ENCODE measurements at places on chromosomes 13 and 19.

GRCh38 chr19:36371886-36372285, 7.1 kb downstream of the ZFP14 start:
- no peak for DNase-seq

GRCh38 chr13:32042551-32042950, 11.0 kb downstream of the FRY start:
- DNase-seq = no peak

DNA sequence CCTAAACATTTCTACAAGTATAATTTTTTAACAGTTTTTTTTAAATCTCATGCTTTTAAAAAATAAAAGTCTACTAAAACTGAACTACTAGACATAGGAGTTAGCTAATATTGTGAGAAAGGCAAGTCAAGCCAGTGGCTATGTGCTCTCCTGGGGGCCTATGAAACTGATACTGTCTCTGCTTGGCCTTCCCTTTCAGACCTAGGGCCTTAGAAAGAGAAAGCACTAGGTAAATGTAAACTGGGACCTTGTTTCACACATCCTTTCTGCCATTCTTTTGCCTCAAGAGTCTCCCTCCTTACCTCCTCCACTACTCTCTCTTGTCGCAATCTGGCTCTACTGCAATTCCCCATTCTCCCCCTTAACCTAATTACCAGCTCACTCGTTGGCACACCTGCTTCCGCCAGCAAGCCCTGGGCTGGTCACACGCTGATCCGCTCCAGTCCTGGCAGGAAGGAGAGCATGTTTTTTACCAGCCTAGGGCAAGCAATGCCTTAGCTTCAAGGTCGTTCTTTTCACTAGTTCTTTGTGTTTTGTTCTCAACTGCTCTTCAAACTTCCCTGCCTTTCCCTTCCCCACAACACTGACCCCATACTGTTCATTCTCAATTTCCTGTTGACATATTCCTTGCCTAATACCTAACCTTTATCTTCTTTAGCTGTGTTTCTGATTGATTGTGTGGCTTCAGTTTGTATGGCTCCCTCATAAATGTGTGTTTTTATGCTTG, 23.1 kb downstream of the TBC1D4 start:
- DNase-seq = no peak

DNA sequence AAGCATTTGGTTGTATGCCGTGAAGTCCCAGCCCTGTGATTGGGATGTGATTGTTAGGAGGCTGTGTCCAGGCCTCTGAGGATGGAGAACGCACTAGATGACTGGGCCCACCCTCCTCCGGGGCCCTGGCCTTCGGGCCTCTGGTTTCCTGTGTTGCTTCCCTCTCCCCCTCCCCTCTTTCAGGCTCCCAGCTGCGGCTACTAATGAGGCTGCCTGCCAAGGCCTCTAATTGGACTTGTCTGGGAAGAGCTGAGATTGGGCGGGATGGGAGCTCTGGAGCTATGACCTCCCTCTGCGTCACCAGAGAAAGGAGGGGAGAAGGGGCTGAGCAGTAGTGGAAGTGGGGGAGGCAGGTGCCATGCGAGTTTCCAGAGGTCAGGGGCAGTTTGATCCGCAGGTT, 9.9 kb downstream of the PTH2 start:
- no peak for DNase-seq

GRCh38 chr19:1907563-1908363, 2.6 kb downstream of the ADAT3 start:
- no peak for DNase-seq

GRCh38 chr19:55247621-55248099, 11.2 kb downstream of the PPP6R1 start:
- DNase-seq = no peak

DNA sequence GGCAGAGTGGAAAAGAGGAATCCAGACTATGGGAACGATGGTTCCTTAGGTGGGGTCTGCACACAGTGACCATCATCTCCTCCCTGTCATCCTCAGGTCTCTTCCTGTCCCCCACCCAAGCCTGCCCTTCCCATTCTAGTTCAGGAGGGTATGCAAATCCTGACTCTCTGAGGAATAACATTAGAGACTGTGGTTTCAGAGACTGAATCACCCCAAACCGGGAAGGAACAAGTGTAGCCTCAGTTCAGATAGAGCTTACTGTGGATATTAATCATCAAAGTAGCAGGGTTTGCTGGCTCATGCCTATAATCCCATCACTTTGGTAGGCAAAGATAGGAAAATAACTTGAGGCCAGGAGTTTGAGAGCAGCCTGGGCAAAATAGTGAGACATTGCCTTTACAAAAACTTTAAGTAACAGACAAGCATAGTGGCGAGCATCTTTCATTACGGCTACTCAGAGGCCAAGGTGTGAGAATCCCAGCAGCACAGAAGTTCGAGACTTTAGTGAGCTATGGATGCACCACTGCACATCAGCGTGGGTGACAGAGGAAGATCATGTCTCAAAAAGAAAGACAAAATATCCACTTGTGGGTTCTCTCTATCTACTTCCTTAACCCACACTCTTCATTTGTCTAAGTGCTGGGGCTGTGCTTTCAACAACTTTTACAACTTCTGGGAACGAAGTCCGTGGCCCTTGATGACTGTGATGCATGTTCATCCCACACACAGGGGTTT, 19.3 kb upstream of the LGALS13 start:
- DNase-seq = no peak

- DNase-seq = no peak
Measured at GRCh38 chr13:50419331-50419865, 404.2 kb downstream of the KCNRG start.

DNA sequence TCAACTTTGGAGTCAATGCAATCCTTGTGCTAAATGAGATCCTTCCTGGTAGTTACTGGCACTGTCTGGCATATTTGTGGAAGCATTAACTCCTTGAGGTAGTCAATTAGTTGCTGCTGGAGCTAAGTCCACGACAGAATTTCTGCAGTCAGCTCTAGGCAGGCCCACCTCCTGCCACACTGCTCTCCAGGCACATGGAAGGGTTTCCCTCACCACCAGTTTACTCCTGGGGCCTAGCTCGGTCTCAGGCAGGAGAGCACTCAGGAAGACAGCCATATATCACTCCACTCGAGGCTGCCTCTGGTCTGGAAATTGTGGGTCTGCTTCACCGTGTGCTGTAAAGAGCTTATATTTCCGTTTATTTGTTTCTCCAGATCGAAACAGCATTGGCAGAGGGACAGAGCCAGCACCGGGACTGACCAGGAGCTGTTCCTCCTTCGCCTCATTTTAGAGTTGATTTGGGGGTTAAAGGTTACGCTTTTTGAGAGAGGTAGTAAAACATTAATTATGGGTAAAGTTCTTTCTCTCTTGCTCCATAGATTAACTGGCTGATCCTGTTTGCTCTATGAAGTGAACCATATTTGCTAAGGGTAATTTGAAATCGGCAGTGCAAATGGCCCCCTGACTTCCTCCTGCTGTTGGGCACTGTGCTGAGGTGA, 20.6 kb upstream of the GTF3A start:
- no peak for DNase-seq

DNA sequence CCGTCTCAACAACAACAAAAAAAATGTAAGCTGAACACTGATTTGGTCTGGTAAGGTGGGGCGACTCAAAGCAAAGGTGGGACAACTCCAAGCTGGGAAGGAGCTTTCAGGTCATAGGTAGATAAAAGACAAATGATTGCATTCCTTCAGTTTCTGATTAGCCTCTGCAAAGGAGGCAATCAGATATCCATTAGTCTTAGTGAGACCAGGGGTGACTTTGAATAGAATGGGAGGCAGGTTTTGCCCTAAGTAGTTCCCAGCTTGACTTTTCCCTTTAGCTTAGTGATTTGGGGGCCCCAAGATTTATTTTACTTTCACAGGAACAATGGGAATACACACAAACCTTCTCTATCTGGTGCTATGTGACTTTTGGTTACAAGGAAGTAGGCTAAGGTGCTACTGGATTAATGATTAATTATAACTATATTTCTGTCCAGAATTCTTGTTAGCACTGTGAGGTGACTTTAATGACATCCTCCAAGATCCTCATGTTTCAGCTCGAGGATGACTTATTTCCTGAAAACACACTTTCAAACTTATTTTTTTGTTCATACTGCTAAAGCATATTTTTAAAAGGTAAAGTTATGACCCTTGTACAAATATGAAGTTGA, 10.6 kb upstream of the MTRF1 start:
- no peak for DNase-seq

DNA sequence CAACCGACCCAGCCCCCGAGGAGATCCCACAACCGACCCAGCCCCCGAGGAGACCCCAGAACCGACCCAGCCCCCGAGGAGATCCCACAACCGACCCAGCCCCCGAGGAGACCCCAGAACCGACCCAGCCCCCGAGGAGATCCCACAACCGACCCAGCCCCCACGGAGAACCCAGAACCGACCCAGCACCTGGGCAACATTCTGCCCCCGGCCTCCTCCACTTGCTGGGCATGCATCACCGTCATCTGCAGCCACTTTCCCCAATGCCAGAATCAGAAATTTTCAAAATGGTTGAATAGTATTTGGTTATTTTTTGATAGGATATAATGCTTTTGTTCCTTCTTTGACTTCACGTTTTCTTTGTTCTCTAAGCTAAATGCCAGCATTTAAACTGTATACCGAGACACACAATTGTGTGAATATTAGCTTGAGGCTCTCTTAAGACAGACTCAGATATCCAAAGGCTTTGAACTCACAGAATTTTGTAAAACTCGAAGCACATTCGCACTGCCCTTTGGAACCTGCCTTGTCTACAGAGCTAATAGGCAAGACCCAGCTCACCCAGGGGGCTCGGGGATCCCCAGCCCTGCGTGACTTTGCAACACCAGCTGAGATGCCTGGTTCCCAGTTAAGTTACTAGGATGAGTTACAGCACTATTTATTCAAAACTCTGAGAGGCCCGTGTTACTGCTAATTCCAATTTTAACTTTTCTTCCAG, 15.5 kb upstream of the RASA3 start:
- DNase-seq = no peak
